ENCODE measurements at places on chromosomes 6 and 20.

GRCh38 chr6:17986656-17987446 is 584 bp downstream of the KIF13A start:
- DNase-seq = no peak

- DNase-seq = no peak
These were observed 47.5 kb downstream of the RALGAPA2 start for GRCh38 chr20:20664795-20665589.

- DNase-seq = no peak
These were observed 314.7 kb upstream of the PRDM1 start for GRCh38 chr6:105771313-105771970.

GRCh38 chr20:17664025-17664633 is 17.9 kb downstream of the RRBP1 start:
- no peak for DNase-seq

DNA sequence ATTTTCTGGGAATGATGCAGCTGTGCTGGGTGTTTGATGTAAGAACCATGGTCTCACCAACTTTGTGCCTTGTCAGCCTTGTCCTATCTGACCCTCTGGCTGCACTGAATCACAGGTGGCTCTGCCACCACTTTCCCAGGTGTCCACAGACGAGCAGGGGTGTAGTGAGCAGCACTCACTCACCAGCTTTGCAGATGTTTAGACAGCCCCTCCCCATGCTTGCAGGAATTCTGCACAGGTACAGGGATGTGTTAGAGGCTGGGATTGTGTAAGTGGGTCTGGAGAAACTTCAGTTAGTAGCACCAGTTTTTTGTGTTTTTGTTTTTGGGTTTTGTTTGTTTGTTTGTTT is 88.2 kb upstream of the NAA20 start:
- no peak for DNase-seq
